ENCODE measurements at places on chromosomes 2 and 18.

DNA sequence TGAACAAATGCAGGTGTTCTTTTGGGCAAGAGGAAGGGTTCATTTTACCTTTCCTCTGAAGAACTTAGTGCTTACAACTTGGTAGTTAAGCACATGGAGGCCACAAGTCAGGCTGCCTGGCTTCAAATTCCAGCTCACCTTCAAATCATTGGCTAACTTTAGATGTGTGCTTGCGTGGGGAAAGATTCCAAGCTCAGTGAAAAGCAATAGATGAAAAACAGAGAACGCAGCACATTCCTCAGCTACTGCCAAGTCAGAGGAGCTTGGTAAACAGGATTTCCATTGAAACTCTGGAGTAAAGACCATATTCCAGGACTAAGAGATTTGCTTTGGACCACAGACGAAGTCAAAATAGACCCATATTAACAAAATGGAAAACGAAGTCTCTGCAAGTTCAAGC, 96.3 kb upstream of the ASB18 start:
- no peak for DNase-seq

- no peak for DNase-seq
These were observed 93.6 kb downstream of the EPHA4 start for GRCh38 chr2:221478485-221478863.

DNA sequence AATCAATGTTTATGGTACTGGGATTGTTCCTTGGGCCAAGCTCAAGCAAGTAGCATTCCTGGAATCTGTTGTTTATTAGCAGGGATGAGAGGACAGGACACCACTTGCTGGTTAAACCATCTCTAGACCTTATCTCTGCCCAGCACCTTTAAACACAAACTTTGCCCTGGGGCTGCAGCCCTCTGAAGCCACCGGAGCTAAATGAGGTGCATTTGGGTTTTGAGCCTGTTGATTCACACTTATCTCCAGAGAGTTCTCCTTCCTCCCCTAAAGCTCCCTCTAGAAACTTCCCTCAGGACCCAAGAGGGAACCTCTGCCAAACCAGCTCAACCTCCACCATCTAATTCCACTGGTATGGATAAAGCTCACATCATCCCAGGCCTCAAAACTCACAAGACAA, 94.8 kb upstream of the EPAS1 start:
- no peak for DNase-seq

DNA sequence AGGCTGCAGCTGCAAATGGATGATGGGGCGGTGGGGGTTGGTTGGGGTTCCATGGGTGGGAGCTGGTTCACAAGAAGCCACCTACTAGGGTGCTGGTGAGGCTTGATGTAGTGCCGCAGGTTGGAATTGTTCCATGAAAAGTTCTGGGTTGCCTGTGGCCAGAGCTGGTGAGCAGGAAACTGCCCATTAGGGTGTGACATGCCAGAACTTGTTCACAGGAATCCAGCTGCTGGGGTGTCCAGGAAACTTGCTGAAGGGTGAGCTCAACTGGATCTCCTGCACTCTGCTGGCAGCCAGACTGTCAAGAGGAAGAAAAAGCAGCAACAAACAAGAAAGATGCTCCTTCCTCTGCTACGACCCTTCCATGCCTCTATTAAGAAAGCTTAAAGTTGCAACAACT, 48.8 kb downstream of the MAP3K20 start:
- DNase-seq: no peak

DNA sequence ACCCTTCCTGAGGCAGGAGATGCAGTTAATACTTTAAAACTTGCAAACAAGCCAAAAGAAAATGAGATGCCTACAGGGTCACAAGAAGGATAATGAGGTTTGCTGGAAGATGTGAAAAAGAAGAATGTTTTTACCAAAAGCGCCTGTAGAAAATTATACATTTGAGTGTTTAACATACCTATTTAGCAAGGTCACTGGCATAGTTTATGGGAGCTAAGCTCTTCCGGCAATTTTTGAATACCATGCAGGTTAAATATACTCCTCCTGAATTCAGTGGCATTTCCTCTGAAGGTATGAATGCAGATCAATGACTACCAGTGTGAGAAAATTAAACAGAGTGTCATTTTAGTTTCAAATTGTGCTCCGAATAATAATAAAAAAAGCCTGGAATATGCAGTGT, 21.2 kb upstream of the MAP3K20 start:
- no peak for DNase-seq

- DNase-seq: no peak
These were observed 35.2 kb downstream of the HDLBP start for GRCh38 chr2:241280291-241280690.

DNA sequence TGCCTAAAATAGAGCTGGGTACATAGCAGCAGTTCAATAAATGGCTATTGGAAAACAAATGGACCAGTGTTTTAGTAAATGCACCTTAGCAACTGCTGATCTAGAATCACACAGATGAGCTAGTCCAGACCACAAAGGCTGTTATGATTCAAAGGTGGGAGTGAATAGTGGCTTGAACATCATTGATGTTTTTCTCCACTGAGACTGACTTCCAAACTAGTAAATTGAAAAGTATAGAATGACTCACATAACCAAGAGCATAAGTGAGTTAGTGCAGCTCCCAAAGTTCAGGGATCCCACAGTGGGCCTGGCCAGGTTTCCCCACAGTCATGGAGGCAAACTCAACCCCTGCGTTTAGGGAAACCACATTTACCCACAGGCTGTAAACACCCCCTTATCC, 106.7 kb upstream of the YPEL5 start:
- no peak for DNase-seq

GRCh38 chr2:26457695-26458364, 20.1 kb downstream of the OTOF start:
- no peak for DNase-seq

GRCh38 chr2:207133458-207133819, 32.3 kb downstream of the KLF7 start:
- no peak for DNase-seq

DNA sequence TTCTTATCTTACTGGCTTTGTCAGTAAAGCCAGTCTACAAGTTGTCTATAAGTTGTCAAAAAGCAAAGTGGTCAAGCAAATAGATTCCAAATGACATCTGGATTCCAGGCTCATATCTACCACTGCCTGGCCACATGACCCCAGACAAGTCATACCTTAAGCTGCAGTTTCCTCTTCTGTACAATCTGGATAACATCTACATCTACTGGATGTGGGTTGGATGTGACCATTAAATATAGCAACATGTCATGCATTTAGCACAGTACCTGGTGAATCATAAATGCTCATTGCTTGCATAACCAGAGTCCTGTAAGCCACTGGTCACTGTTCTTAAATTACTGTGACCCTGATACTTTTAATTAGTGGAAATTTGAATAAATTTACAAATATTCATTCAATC, 16.8 kb downstream of the COBLL1 start:
- no peak for DNase-seq

DNA sequence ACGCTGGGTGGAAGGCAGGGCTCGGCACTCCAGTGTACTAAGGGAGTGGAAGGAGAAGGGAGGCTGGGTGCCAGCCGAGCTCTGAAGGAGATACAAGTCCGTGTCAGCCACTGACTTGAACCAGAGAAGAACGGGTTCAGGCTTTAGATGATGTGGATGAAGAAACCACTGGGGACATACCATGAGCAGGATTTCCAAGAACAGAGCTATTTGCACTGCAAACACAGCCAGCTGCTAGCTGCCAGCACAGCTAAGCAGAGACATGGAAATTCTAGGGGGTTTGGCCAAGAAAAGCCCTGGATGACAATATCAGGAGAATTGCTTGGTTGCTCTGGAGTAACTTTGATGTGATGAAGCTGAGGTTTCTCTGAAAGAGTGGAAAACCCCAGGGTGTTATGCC, 5.2 kb downstream of the CD207 start:
- DNase-seq: no peak

- no peak for DNase-seq
These were observed 2.2 kb downstream of the ABI2 start for GRCh38 chr2:203330434-203330833.

GRCh38 chr2:213246497-213247281, 37.6 kb upstream of the SPAG16 start:
- DNase-seq: peak; percentile 43

DNA sequence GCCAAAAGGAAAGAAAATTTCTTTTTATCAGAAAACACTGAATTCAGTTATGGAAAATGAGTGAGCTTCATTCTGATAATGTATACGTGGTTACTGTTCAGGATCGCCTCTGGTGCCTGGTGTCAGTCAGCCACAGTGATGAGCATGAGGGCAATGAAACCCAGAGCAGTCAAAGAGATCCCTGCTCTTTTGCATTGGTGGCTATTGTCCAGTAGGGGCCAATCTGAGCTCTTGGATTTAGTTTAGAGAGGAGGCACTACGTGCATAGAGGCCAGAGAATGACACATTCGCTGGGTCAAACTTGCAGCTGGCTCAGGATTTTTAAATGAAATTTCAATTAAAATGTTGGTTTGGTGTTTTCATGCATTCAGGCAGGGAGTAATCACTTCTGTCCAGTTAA, 522.9 kb downstream of the TMEM182 start:
- DNase-seq: no peak

- no peak for DNase-seq
These were observed 146.1 kb downstream of the LNPK start for GRCh38 chr2:175855794-175856453.

DNA sequence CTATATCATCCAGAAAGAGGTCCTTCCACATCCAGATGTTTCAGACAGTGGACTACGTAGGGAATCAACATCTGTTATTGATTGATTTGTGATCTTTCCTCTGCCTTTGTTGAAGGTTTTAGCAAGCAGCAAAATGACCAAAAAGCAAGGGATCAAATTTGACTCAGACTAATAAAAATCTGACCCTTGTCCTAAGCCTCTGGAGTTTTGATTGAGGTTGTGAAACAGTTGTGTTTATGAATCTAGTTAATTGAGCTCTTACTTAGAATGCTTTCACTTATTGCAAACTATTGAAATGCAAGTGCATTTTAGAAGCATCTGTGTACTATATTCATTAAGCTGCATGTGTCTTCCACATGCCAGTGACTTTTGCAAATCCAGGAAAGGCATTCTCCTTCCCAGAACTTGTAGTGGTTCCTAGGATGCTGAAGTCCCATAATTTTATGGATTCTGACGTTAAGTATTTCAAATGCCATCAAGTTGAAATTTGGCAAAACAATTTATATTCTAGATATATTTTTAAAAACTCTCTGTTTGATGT, 116.0 kb downstream of the MTX2 start:
- no peak for DNase-seq
